ENCODE measurements at places on chromosomes 6 and 20.

DNA sequence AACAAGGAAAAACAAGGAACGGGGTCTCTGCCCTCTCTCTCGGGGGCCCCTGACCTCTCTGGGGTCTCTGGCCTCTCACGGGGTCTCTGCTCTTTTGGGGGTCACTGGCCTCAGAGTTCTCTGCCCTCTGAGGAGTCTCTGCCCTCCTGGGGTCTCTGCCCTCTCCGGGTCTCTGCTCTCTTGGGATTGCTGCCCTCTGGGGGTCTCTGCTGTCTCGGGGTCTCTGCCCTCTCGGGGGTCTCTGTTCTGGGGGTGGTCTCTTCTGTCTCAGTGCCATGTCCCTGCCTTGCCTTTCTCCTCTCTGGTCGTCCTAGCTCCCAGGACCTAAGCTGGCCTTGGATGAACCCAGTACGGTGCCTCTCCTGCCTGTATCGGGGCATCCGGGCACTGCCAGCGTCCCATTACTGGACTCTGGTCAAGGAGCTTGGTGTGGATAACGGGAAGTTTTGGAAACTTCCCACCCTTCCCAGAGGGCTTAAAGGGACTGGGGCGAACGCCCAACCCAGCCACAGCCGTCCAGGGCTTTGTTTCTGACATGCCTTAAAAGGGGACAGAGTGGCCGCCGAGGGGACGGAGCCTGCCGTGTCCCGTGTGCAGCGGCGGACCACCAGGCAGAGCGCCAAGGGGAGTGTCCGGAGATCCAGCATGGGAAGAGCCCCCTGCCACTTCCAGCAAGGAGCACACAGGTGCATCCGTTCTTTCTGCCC, 24.7 kb upstream of the MRGBP start:
- no peak for DNase-seq

GRCh38 chr6:12844284-12845223, 128.0 kb downstream of the PHACTR1 start:
- DNase-seq = peak; percentile 1

DNA sequence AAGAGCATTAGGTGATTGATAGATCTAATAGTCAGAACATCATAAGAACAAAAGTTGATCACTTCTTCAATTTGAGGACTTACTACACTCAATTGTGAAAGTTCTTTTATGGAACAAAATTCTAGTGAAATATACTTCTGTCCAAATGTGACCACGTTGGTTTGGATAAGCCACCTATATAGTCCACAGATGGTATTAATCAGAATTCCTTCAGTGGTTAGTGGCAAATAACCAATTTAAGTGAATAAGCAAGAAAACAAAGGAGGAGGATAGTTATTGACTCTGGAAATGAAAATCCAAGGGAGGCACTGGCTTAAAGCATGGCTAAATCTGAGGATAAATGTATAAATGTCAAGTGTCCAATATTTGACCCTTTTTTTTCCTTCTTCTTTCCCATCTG, 268.5 kb upstream of the MARCKS start:
- DNase-seq = no peak

GRCh38 chr6:98333273-98333672, 501.1 kb upstream of the POU3F2 start:
- no peak for DNase-seq

- DNase-seq = peak; percentile 33
Measured at GRCh38 chr6:33298773-33299236, at the start of gene RGL2. Gene RGL2 (minus strand): TSS chr6:33298942. CDS start chr6:33298610, 332 bp downstream.

DNA sequence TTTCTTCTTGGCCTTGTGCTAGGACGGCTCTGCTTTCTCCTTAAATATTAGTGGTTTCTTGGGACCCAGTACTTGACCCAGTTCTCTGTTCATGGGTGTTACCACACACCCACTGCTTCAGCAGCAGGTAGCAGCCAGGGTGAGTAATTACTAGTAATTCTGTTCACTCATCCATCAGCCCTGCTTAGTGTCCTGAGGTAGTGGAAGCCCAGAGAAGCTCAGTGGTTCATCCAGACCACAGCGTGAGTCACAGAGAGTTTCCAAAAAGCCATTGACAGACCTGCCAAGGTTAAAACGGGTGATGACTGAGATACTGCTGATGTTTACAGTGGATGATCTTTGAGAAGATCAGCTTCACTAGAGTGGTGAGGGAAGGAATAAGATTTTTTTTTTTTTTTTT, 51.7 kb upstream of the HINT3 start:
- DNase-seq = peak; percentile 78

- DNase-seq = no peak
Measured at GRCh38 chr6:53130569-53131290, 17.9 kb downstream of the GCM1 start.

GRCh38 chr6:22313796-22314195, 17.0 kb upstream of the PRL start:
- DNase-seq = no peak

- DNase-seq = no peak
Measured at GRCh38 chr6:128676456-128676855, 156.1 kb upstream of the PTPRK start.

- DNase-seq = peak; percentile 47
Measured at GRCh38 chr6:166419286-166419685, 36.5 kb upstream of the MPC1 start.

- no peak for DNase-seq
Measured at GRCh38 chr6:87799651-87800050, 97.6 kb upstream of the AKIRIN2 start.

DNA sequence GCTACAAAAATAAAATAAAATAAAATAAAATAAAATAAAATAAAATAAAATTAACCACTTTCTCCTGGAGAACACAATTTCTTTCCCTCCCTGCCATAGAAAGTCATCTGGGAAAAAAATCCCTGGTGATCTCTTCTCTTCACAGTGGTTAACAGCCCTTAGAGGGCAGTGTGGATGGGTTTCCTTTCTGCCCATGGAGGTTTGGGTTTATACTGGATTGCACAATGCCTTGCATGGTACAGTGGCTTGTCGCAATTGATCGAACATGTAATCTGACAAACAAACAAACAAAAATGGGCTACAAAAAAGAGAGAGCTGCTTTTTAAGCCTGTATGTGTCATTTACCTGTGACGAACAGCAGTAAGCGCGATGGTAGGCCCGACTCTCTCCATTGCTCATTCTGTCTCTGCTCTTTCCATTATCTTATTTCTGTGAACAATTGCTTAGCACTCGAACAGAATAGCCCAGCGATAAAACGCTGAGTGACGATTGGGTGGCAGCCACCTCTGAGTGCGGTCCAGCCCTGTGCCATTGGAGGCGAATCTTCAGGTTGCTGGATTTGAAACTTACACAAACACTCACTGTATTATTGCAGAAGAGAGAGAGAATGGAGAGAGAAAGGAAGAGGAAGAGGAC, 166.1 kb downstream of the CD83 start:
- DNase-seq = no peak

- DNase-seq = peak; percentile 38
Measured at GRCh38 chr6:112330071-112330878, 16.9 kb upstream of the RFPL4B start.

- peak; percentile 67 for DNase-seq
Measured at GRCh38 chr6:158283304-158283980, 28.8 kb upstream of the TULP4 start.

DNA sequence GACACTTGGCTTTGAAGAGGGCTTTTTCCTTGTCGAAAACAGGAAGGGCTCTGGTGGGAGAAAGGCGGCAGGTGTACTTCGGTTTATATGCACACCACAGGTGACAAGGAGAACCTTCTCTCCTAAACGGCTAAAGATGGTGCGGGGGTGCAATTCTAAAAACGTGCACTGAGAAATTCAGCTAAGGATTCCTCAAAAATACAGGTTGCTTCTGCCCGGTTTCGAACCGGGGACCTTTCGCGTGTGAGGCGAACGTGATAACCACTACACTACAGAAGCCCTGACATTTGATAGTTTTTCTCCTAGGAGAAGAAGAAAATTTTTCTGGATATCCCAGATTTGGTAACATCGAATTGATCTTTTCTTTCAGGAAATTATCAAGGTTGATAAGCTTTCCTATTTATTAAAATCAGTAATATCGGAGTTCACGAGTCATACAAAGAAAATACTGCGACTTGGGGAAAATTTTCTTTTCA, 32.0 kb downstream of the POM121L2 start:
- DNase-seq = peak; percentile 53

DNA sequence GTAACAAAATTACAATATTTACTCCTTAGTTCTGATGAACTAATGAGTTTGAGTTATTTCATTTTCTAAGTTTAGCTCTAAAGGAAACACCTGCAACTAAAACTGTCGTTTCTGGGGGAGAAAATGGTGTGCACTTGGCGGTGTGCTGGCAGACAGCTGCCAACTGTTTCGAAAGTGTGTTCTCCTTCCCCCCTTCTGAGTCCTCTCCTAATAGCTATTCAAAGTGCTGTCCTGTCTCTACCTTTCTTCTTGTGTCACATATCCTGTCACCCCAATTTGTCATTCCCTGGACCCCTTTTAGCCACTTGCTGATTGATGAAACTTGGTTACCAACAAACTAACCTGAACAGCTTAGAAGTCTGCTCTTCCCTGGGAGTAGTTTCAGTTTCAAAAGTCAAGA, 4.9 kb upstream of the UBE2J1 start:
- DNase-seq = no peak

GRCh38 chr6:150987855-150988464, 122.5 kb downstream of the MTHFD1L start:
- no peak for DNase-seq

DNA sequence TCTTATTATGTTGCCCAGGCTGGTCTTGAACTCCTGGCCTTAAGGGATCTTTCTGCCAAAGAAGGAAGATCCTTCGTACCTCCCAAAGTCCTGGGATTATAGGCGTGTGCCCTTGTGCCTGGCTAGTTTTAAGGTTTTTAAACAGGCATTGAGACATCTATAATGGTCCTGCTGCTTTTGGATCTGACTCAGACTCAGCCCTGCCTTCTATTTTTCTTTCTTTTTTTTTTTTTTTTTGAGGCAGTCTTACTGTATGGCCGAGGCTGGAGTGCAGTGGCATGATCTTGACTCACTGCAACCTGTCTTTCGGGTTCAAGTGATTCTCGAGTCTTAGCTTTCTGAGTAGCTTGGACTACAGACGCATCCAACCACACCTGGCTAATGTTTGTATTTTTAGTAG, 73.7 kb downstream of the PHF20 start:
- DNase-seq = peak; percentile 50

DNA sequence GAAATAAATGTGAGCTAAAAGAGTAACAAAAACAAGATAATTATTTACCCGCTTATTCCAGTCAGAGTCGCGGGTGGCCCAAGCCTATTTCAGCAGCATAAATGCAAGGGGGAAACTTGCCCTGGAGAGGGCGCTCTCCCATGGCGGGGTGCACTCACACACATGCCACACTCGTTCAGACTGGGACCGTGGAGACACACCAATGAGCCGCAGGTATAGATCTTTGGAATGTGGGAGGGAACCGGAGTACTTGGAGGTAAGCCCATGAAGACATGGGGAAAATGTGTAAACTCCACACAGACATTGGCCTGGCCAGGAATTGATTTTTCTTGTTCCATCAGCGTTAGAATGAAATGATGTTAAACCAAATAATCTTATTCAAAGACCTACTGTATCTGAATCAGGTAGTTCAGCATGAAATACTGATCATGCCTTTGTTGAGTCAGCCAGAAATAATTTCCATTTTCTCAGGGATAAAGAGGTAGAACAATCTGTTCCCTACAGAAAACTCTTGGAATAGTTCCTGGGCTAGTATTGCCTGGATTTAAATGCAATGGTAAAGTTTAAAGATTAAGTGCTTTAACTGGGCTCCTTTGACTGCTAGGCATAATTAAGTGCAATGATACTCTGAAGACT, 191.5 kb downstream of the MCHR2 start:
- DNase-seq = no peak

- DNase-seq = no peak
Measured at GRCh38 chr6:49806145-49806544, 19.1 kb upstream of the PGK2 start.

- peak; percentile 98 for DNase-seq
Measured at GRCh38 chr6:2237001-2237400, 8.4 kb downstream of the GMDS start.

DNA sequence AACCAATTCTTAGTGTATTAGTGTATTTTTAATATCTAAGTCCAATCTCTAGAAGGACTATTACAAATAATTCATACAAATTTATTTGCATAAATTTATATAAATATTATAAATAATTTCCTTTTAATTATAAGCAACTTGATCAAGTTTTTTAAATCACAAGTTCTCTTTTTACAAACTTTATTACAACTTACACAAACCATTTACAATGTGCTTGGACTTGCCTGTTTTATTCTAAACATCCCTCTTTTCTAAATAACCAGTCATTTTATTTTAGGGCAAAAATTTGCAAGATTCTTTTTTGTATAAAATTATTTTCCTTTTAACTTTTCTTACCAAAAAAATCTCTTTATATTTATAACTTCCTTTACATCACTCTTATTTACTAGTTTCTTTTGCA, 83.5 kb upstream of the SYNCRIP start:
- DNase-seq = no peak

DNA sequence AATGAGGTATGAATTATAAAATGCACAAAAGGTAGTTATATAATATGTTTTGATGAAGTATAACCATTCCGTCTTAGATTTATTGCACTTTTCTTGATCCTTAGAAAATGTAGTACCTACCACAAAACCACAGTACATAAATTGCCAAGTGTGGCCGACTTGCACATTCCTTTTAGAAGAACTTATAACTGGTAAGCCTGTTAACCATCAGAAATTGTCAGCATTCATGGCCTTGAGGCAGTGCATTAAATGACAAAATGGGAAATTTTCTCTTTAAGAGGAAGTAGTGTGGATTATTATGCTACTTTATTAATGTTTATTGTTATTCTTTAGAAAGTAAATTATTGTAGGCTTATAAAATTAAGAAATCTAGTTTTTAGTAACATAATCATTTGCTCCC, 29.6 kb downstream of the TAB2 start:
- no peak for DNase-seq

DNA sequence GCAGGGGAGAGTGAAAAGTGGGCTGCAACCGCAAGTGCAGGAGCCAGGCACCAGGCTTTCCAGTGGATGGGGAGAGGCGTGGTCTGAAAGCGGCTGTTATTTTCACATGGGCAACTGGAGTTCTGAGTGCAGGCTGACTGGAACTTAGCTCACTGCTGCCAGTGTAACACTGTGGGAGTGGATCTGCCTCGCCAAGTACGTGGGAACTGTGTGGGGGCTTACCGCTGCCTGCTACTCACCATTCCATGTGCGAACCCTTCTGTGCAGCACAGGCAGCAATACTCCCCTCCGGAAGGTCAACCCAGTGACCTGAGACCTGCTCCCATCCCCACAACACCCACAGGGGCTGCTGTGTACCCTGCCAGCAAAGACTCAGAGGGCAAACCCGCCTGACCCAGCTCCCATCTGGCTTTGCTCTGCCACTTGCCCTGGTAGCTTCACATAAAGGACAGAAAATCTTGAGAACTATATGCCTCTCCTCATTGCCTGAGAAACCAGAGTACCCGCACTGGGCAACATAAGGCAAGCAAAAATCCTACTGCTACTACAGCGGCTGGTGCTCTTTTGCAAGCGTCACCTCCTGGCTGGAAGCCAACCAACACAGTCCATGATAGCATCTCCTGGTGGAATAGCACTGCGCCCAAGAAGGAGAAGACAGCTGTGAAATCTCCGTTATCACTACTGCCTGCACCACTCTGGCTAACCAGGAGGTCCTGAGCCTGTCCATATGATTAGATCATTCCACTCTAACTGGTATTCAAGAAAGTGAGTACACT, 54.4 kb upstream of the SIRPG start:
- DNase-seq = no peak

- DNase-seq = no peak
Measured at GRCh38 chr20:51050531-51051075, 27.7 kb upstream of the KCNG1 start.

- DNase-seq = no peak
Measured at GRCh38 chr6:142167071-142167470, 20.0 kb downstream of the VTA1 start.

- peak; percentile 1 for DNase-seq
Measured at GRCh38 chr6:142613981-142614380, 312.2 kb downstream of the ADGRG6 start.

GRCh38 chr6:154450498-154450897, 60.0 kb downstream of the CNKSR3 start:
- DNase-seq = no peak

Measured in IMR-90 (cell line).